ENCODE measurements at places on chromosomes 6 and 20.

- DNase-seq = peak; percentile 49
Measured at GRCh38 chr6:134420614-134421181, 102.8 kb upstream of the SGK1 start.

GRCh38 chr6:42347456-42347855, 104.3 kb downstream of the TRERF1 start:
- DNase-seq = no peak

- DNase-seq = no peak
Measured at GRCh38 chr6:13304580-13305260, 23.6 kb downstream of the TBC1D7 start.

GRCh38 chr6:165653196-165653595, 9.8 kb downstream of the PDE10A start:
- DNase-seq = no peak

GRCh38 chr6:139080255-139080920, 51.8 kb downstream of the ABRACL start:
- DNase-seq = no peak

DNA sequence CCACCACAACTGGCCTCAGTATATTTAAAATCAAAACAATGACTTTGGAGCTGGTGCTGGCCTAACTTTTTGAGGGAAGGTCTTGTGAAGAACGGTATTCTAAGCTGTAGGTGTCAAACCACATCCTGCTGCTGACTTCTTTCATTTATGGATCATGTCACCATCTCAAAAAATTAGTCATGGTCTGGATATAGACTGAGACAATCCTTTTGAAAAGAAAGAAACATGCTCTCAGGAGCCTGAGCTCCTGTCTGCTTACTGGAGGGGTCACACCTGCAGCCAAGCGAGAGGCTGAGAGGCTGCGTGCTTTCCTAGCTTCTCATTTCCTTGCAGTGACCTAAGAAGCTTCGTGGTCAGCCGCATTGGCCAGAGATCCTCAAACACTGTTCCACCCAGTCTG, 55.2 kb downstream of the TIAM2 start:
- DNase-seq = no peak

GRCh38 chr6:41100871-41101287, 28.1 kb downstream of the NFYA start:
- DNase-seq = no peak

- DNase-seq = no peak
Measured at GRCh38 chr20:42150230-42150629, 532.1 kb upstream of the CHD6 start.

DNA sequence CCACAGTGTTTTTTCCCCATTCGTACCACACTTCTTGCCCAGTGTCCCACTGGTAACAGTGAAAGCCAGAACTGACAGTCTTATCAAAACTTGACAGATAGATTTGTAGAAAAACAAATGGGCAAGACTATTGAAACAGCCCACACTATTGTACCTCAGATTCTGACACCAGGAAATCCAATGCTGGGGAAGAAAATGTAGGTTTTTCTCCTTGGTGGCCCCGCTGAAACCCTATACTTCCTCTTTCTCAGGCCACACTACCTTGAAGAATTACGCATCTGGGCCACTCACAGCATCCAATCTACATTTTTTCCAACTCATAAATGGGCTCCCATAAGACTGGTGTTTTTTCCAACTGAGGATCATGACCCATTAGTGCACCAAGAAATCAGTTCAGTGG, 90.9 kb upstream of the HDDC2 start:
- no peak for DNase-seq

- no peak for DNase-seq
Measured at GRCh38 chr20:20229595-20229994, 138.3 kb upstream of the INSM1 start.

DNA sequence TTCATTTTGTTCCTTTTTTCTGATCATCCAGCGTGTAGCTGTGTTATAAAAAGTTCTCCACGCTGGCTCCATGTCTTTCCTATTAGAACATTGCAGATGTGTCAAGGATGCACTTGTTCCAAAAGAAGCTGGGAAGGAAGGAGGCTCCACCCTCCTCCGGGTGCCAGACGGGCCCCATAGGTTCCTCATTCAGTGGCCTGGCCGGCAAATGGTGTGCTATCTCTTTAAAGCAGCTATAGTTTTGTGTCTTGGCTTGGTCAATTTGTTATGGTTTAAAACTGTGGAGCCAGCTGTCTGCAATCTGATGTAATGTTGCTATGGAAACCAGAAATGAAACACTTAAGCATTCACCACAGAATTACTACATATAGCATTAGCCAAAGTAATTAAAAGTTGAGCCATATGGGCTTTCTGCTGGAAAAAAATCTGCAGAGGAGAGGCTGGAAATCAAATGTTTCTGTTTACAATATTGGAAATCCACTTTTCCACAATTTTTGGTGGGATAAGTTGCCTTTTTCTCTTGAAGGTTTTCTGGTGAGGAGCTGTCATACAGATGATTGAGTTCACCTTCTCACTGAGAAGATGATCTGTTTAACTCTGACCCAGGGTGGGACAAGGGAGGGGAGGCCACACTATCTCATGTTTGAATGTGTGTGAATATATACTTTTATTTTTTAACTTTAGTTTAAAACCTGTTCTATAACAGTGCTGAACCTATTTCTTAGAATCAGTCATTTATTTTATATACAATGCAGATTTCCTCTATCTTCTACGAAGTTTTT, 167.4 kb downstream of the SASH1 start:
- peak; percentile 97 for DNase-seq

- DNase-seq = peak; percentile 13
Measured at GRCh38 chr6:154986787-154987235, 8.3 kb upstream of the TIAM2 start.

DNA sequence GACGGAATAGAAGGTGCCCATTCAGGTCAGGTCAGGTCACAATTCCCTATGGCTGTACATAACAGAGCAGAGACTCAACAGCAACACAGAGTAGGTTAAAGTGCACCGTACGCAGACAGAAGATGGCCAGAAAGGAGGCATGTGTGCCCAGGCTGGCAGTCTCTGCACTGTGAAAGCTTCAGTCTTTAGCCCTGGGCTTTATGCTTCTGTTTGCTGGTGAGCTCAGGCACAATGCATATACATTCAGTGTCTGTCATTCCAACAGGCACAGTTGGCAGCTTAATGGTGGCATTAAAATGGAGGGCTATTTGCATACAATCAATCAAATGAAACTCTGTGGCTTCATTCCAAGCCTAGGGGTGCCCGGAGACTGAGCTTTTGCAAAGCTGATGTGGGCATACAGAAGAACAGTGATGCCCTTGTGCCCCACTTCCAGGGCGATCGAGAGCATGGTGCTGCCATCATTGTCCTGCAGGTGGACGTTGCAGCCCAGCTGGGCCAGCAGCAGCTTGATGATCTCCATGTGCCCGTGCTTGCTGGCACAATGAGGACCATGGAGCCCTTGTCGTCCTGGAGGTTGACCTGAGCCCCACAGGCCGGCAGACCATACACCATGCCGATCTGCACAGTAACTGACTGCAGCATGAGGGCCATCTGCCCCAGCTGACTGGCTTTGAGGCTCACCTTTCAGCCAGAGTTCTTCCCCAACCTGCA, 22.4 kb downstream of the TRMT6 start:
- no peak for DNase-seq

GRCh38 chr20:20363799-20364592, 3.9 kb upstream of the INSM1 start:
- DNase-seq = no peak

DNA sequence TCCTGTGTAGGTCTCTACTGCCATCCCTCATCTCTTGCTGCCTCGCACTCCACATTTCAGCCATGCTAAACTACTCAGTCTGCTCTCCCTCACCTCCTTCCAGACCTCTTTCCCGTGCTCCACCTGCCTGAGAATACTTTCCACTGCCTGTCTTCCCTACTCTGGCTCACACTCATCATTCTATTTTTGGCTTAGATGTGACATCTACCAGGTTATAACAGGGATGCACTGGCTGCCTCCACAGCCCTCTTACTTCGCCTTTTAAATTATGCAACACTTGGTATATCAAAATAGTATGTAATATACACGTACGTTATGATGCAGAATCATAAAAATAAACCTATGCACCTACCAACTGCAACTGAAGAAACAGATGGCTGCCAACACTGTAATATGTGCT, 222.8 kb upstream of the DTNBP1 start:
- DNase-seq = no peak

- DNase-seq = no peak
Measured at GRCh38 chr6:33198853-33199436, 1.5 kb downstream of the RXRB start.

GRCh38 chr6:159106627-159107241, 61.9 kb upstream of the TAGAP start:
- DNase-seq = peak; percentile 38

- no peak for DNase-seq
Measured at GRCh38 chr6:107660839-107661238, 163.3 kb downstream of the SCML4 start.

GRCh38 chr20:6644813-6645628, 122.5 kb upstream of the BMP2 start:
- no peak for DNase-seq

- DNase-seq = no peak
Measured at GRCh38 chr6:136404007-136404406, 114.4 kb upstream of the BCLAF1 start.

GRCh38 chr6:127971386-127971785, 70.5 kb upstream of the THEMIS start:
- DNase-seq = no peak

GRCh38 chr6:148508401-148509041, 165.9 kb downstream of the SASH1 start:
- DNase-seq = peak; percentile 77

GRCh38 chr6:146700078-146700686, 101.4 kb downstream of the ADGB start:
- DNase-seq = peak; percentile 97

GRCh38 chr6:38871741-38872568, 156.8 kb downstream of the DNAH8 start:
- peak; percentile 73 for DNase-seq

GRCh38 chr20:58389324-58389967, 417 bp downstream of the VAPB start:
- DNase-seq = peak; percentile 80

DNA sequence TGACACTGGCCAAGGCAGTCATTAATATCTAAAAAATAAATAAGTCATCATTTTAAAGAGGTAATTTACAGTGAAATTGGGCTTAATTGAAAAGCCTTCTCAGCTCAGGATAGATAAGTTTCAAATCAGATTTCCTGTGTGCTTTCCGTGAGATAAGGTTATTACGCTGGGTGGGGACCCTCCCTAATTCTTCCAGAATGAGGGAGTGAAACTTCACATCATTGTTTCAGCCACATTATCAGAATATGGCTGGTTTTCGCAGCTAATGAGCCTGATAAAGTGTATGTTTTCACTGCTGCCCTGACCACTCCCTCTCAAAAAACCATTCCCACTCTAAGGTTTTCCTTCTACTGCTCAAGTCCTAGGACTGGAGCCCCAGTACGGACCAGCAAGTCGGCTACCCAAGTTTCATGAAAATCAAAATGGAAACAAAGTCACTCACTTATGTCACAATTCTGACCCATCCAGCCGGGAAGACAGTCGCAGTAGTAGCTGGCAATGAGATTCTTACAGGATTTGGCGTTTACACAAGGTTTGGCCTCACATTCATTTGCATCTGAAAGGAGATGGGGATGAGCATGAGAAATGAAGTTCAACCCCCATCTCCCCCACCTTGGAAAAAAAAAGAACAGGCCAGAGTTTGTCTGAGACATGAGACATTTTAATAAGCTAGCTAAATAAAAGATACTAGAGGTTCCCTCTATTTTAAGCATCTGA, 24.6 kb downstream of the JAG1 start:
- no peak for DNase-seq

- no peak for DNase-seq
Measured at GRCh38 chr6:49980898-49981297, 11.5 kb upstream of the DEFB113 start.

- DNase-seq = peak; percentile 49
Measured at GRCh38 chr20:43658069-43658722, 8.7 kb upstream of the MYBL2 start.

- DNase-seq = peak; percentile 60
Measured at GRCh38 chr20:63253438-63254231, 628 bp downstream of the NKAIN4 start.

GRCh38 chr20:36446557-36446956, 94.8 kb upstream of the MYL9 start:
- no peak for DNase-seq

DNA sequence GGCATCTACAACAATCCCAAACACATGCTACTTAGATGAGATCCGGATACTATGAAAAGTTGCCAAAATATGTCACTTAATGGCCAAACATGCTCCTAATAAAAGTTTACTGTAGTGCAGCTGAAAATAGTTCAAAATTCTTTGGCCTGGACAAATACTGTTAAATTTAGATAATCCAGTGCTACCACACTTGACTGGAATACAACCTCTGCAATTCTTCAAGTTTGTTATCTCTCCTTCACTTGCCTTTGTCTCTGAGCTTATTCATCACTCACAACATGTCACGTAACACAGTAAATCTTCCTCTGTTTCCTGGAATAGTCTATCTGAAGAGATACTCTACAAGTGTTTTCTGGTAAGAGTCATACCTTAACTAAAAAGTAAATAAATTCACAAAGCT, 10.5 kb upstream of the PLN start:
- DNase-seq = no peak

DNA sequence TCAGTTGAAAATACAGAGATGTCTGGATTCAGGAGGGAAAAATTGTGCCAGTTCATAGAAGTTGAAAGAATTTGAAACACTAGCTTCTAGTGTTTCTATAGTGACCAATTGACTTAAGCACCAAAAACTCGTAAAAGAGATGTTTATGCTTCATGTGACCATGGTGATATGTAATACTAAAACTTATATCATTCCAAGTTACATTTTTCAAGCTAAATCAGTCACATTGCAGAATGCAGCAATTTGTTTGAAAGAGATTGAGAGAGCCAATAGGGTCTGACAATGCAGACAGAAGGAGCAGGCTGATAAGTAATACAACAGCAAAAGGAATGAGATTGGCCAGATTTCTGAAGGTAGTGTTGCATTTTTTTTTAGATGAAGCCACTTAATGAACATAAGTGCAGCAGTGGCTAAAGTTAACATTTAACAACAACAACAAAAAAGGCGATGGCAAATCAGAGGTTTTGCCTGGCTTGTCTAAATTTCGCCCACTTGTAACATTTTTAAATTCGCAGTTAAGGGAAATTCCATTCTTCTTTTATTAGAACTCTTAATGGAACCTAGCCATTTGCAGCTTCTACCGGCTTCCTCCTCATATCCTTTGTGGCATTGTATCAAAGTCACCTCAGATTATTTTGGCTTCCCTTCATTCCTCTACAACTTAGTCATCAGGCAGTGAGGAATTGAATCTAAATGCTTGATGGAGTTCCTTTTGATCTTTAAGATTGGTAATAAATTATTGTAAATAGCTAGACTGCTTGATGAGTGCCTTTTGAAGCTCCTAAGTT, 484.0 kb upstream of the SOX4 start:
- DNase-seq = peak; percentile 46

DNA sequence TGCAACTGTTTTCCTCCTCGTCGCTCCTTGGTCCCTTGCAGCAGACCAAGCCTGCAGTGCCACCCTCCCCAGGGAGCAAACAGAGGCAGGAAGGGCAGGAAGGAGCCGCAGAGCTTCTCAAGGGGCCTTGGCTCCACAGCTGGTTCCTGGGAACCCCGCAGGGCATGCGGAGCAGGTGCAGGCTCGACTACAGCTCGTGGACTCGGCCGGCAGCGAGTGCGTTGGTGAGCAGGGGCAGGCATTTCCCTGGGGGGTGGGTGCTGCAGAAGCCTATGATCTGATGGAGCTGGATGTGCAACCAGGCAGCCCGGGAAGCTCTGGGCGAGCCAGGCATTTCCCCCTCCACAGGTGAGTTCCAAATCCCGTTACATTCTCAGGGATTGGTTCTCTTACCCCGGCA, 37.1 kb downstream of the FRMD1 start:
- no peak for DNase-seq

- DNase-seq = no peak
Measured at GRCh38 chr6:64831680-64832079, 875.3 kb downstream of the EYS start.

All from adipocyte (in vitro differentiated cells).